ENCODE measurements at places on chromosomes 11 and 22.

DNA sequence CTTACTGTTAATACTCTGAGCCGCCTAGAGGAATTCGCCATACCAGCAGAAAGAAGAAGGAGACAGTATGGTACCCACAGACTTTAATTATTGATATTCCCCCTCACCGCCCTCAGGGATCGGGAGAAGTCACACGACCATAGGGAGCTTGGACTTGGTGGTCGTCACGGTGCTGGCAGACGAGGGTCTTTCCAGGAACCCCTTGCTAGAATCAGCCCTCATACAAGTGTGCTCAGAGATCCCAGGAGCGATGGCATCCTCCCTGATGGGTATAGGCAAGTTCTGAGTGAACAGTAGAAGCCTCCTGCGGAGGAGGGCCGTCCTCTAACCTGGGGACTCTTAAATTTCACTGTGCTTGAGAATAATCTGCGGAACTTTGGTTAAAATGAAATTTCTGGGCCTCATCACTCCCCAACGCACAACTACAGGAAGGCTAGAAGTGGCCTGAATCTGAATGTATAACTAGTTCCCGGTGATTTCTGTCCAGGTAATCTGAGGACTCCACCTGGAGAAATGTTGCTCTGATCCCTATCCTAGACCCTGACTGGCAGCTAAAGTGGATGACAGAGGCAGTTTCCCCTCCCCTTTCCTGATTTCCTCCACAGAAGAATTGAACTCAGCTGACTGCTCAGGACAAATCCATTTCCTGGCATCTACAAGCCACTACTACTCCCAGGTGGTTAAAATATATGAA is 4.5 kb downstream of the VSIG2 start:
- no peak for DNase-seq

GRCh38 chr22:33984656-33985285 is 64.5 kb upstream of the LARGE1 start:
- no peak for DNase-seq

- DNase-seq = no peak
These were observed 122.5 kb upstream of the ZC3H12C start for GRCh38 chr11:109970516-109971183.

DNA sequence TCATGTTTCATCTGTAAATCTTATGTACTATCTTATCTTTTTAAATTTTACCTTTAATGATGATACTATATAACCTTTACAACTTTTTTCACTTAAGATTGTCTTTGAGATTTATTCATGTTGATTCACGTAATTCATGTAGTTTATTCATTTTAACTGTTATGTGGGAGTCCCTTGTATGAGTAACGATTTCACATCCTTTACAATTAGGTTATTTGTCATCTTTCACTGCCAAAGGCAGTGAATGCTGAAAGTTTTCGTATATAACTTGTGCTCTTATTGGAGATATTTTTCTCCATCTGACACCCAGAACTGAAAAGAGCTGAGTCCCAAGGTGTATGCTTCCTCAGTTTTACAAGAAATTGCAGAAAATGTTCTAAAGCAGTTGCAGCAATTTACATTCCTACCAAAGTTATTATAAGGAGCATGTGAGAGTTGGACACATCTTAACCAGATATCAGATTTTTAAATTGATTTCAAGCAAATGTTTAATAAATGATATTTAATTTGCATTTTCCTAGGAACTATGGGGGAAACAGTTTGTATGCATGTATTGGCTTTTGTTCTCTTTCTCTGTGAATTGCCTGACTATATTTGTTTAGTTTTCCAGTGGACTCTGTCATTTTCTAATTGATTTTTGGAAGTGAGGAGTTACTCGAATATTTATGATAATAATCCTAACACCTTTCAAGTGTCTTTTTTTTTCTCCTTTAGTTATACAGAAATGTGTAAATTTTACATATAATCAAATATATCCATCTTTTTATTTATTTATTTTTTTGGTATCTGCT is 6.4 kb downstream of the ARL14EP start:
- DNase-seq = no peak

- peak; percentile 65 for DNase-seq
These were observed at the start of gene SLC43A3 for GRCh38 chr11:57426929-57427726. TSS of gene SLC43A3 (minus strand) at chr11:57427121. CDS start at chr11:57426172, 949 bp downstream.

GRCh38 chr11:126930091-126930841 is 70.3 kb downstream of the KIRREL3 start:
- no peak for DNase-seq

- DNase-seq = no peak
These were observed 119.7 kb downstream of the GGTLC2 start for GRCh38 chr22:22764085-22764484.

GRCh38 chr11:66749091-66749490 is 20.1 kb upstream of the SPTBN2 start:
- DNase-seq = no peak

GRCh38 chr11:112249871-112250610 is 10.6 kb downstream of the PLET1 start:
- no peak for DNase-seq

GRCh38 chr22:11066458-11067285 is 4461.3 kb upstream of the OR11H1 start:
- DNase-seq = no peak

DNA sequence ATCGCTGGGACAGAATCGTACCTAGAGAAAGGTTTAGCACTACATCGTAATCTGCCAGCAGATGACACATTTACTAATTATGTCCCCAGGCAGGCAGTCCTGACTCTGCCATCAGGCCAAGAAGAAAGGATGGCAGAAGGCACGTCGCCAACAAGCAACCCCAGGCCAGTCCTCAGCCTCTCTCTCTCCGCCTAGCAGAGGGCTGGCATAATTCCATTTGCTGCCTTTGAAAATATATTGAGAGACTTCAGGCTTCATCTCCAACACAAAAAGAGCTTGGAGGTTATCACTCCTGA is 1517.0 kb downstream of the TBC1D22A start:
- no peak for DNase-seq

GRCh38 chr22:44901301-44901700 is 108.5 kb downstream of the PHF21B start:
- DNase-seq = no peak

GRCh38 chr22:17143826-17144225 is 15.3 kb downstream of the HDHD5 start:
- DNase-seq = no peak

DNA sequence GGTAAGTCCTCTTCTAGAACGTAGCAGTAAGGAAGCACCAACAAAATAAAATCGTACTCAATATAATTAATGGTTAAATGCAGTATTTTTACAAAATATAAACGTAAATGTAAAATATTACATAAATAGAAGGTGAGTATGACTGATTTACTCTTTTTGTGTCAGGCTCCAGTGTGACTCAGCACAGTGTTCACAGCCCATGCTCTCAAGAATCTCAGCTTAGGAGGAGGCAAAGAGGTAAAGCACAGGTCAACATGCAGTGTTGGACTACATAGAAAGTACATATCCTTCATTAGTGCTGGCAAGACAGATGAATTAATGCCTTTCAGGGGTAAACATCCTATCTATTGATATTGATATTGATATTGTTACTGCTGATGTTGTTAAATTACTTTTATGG is 2050.6 kb upstream of the RAG2 start:
- DNase-seq = no peak

DNA sequence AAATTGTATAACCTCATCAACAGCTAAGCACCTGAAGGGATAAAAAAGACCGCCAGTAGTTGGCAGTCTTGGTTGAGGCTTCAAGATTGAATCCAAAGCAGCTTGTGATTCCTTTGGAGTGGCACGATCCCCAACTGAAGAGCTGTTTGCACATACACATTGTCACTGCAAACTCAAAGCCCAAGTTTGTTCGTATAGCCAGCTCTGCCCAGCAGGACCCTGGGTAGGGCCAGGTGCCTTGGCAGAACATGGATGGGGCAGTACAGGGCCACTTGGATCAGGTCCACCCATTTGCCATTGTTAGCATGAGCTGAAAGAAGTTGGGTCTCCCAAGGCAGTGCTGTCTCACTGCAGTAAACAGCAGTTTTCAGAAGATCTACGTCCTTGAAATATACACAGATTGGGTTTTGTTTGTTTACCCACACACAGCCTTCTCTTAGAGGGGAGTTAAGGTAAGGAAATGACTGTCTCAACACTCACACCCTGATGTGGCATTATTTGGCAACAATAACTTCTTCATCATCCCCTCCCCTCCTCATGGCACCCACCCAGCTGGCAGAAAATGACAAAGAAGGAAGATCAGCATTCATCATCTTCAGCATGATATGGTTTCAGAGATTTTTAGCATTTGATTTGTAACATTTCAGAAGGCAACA is 132.9 kb downstream of the COMMD9 start:
- DNase-seq = no peak

DNA sequence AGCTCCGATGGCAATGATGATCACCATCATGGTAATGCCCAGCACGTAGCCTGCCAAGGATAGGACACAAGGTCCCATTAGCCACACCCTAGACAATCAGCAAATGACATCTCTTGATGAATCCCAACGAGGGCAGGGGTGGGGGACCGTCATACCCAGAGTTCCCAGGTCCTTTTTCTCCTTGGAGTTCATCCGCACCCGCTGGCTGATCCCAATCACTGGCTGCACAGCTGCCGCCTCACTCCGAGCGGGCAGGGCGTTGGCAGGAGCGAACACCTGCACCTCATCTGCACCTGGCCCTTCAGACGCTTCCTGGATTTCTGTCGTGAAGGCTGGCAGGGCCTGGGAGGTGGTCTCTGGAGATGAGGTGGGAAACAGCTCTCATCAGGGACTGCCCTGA is 2.9 kb downstream of the PIK3IP1 start:
- no peak for DNase-seq

DNA sequence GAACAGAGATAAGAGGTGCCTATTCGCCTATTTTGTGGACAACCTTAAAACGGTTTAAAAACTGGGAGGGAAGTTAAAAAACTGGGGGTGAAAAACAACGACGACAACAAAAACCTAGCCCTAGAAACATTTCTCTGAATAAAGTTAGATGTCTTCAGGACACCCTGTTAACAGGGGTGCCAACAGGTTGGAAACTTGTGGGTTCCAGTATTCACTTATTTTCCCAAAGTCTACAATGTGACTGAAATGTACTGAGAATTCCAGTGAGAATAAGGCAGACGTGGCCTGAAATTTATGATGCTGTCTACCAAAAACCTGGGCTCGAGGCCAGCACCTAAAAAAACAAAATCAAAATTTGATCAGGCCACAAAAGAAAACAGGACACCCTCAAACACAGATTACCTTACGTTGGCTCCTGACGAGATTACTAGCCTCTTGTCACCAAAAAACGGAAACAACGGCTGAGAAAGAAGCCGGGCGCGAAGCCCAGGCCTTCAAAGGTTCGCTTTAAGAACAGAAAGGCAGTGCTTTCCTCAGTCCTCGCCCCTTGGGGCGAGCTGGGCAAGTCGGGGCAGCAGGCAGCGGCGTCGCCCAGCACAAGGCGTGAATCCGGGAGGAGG is 906 bp downstream of the CCDC90B start:
- no peak for DNase-seq

DNA sequence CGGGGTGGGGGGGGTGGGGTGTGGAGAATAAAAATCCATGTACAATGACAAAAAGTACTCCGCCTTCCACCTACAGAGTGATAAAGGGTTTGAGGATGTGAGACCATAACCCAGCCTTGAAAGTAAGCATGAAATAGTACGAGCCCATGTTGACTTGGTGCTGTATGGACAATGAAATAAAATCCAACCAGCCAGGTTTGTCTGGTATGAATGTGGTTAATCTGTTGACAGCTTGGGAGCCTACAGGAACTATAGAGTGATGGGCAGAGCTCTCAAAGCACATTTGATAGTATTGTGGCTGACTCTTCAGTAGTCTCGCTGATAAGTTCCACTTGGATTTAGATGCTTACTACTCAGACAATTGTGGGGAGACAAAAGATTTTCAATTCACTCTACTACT is 48.8 kb upstream of the CD44 start:
- DNase-seq = no peak

GRCh38 chr22:39150848-39151215 is 1.6 kb downstream of the CBX7 start:
- DNase-seq = no peak
